Nucleus accumbens (tissue), 56 donors: ENCODE measurements at places on chromosomes 7 and 10.

GRCh38 chr7:10924370-10924769, 49.3 kb upstream of the PHF14 start:
- no peak for DNase-seq

DNA sequence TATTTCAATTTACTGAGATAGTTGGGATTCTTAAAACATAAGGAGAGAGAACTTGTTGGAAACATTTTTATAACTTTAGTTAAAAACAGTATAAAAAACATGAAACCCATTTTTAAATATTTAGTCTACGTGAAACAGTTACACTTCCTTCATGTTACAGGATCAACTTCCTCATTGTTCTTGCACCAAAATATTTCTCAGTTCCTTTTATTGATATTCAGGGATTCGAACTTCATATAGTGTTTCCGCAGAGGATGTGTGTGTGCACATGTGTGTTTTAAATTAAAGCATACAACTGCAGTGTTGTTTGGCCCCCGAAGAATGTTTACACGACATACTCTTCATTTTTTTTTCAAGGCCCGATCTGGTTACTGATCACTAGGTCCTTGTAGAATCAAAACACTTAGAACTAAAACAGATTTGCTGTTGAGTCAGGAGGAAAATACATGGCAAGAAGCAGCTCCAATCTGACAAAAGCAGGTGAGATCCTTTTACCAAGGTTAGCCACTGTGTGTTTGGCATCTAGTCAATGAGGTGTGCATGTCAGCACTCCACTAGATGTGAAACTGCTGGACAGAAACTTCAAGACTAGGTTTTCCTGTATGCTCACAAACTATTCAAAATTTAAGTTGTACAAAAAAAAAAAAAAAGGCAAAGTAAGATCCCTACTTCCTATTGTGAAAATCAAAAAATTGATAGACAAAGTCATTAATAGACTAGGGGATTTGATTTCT, 60.4 kb downstream of the INSYN2A start:
- DNase-seq: no peak

DNA sequence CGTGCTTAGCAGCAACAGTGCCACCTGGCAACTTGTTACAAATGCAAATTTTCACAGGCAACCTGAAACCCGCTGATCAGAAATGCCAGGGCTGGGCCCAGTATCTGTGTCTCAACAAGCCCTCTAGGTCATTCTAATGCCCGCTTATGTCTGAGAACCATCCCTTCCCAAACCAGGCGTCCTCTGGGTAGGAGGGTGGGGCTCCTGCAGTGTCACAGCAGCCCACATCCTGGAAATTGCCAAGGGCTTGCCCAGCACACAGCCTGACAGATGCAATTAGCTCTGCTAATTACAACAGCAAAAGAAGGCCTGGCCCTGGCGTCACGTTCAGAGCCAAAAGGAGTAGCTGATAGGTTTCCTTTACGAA, 15.9 kb downstream of the ITPRIP start:
- no peak for DNase-seq

DNA sequence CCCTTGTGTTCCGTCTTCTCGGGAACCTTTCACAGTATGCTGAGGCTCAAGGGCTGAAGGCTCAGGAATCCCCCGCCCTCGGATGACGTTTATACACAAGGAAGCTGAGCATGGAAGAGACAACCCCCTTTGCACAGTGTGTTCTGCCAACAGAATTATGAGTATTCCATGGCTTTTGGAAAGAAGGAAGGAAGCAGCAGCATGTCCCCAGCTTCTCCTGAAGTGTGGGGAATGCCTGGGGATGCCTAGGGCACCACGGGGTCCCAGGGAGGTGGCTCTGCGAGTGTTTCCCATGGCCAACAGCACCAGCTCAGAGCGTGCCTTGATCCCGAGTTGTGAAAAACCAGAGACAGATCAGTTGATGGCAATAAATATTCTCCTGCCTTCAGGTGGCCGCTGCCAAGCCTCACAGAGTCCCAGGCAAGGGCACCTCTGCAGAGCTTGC, 88.8 kb upstream of the DDC start:
- no peak for DNase-seq

GRCh38 chr7:111138193-111138569, 47.3 kb downstream of the LRRN3 start:
- no peak for DNase-seq
